H1 (cell line): ENCODE measurements at places on chromosomes 2 and 18. TPM values are rescaled to one million over a fixed set of nuclear protein-coding genes. Genes with fewer than 3 reads are reported as not detected.

Gene TAF1B
- 5.4 and 6.6 TPM in 2 replicates for polyA plus RNA-seq

DNA sequence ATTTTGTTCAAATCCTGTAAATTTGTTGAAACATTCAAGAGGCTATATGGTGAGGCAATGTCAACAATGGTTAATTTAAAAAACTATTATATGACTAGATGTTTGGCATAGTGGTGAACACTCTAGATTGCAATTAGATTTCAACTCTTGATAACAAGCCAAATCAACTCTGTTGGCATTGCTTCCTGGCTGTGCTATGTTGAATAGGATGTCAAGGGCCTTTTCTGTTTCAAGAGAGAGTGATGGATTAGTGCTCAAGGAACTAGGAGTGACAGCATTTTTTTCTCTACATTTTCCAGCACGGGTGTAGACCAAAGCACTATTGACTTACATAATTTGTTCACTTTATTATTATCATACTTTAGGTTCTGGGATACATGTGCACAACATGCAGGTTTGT, 172.4 kb upstream of the KCNH7 start:
- H3K27me3 ChIP-seq: no peaks in the 10 kb centered on the region
- no peak for DNase-seq
- no peak overlapping the region for H3K27ac ChIP-seq
- H3K36me3 ChIP-seq: no peaks in the 10 kb centered on the region
- H3K4me1 ChIP-seq: no peaks in the 10 kb centered on the region

- peak; percentile 20 for DNase-seq
- no peak overlapping the region for H3K4me3 ChIP-seq
- no peaks in the 10 kb centered on the region for H3K4me1 ChIP-seq
- H3K27me3 ChIP-seq: no peaks in the 10 kb centered on the region
- no peak overlapping the region for H3K27ac ChIP-seq
These were observed 145.8 kb downstream of the CAPN13 start for GRCh38 chr2:30661173-30662107.

GRCh38 chr2:238391042-238391689, 35.6 kb upstream of the ASB1 start:
- H3K36me3 ChIP-seq: no peaks in the 10 kb centered on the region
- H3K27ac ChIP-seq: no peak overlapping the region
- no peaks in the 10 kb centered on the region for H3K4me1 ChIP-seq
- H3K4me3 ChIP-seq: no peak overlapping the region
- no peaks in the 10 kb centered on the region for H3K27me3 ChIP-seq

DNA sequence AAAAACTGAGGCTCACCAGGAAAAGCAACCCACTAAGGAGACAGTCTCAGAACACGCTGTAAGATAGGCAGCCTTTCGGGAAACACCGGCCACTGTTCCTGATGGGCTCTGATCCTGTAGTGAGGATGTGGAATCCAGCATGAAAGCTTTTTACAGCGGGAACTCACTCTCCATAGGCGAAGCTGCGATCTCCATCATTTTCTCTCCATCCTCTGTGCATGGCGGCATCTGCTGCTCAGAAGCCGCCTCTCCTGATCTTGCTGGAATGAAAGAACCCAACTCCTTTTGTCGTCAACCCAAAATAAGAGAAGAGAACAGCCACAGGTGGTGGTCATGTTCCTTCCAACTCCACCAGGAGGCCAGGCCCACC, 49.9 kb downstream of the TMEM18 start:
- no peak for DNase-seq
- H3K4me3 ChIP-seq: no peak overlapping the region
- H3K4me1 ChIP-seq: peaks cover 3% of the 10 kb centered on the region; the same call in 1 of the 2 replicates
- H3K27ac ChIP-seq: no peak overlapping the region

- H3K27ac ChIP-seq: no peak overlapping the region
- no peaks in the 10 kb centered on the region for H3K4me1 ChIP-seq
- DNase-seq: no peak
- H3K4me3 ChIP-seq: no peak overlapping the region
- no peaks in the 10 kb centered on the region for H3K27me3 ChIP-seq
These were observed 121.6 kb downstream of the GALNT1 start for GRCh38 chr18:35703043-35703688.

Gene ITPRIPL1
- polyA plus RNA-seq: 10.6 and 11.7 TPM in 2 replicates

Gene FAP
- polyA plus RNA-seq: not detected in 2 replicates

Gene SOWAHC
- 3.1 and 3.4 TPM in 2 replicates for polyA plus RNA-seq

Gene ANKRD29
- polyA plus RNA-seq: 2.2 and 3.0 TPM in 2 replicates
